HFFc6 (cell line): ENCODE measurements at places on chromosomes 3 and 15. TPM values are rescaled to one million over a fixed set of nuclear protein-coding genes. Genes with fewer than 3 reads are reported as not detected.

DNA sequence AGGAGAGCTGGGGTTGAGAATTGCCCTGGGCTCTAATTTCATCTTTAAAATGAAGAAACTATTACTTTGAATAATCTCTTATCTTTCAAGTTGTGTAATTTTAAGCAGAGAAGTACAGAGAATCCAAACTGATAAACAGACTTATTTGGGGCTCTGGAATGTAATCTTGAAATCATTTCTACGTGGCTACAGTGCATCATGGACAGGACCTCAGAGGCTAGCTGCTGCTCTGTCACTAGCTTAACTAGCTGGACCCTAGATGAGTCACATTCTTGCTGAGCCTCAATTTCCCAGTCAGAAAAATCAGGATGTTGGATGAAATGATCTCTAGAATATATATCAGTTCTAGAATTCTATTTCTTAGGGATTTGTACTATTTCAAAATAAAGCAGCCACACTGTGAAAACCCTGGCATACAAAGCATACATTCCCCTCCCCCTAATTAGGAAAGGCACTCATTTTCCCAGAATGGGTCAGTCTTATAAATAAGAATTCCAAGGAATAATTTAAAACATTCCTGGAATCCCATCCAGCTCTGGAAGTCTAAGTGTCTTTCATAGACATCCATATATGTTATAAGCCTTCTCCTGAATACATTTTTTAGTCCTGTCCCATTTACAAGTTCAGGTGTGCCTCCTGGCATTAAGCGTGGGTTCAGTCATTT lies 47.2 kb downstream of the RASGRP1 start:
- no peaks in the 10 kb centered on the region for H3K36me3 ChIP-seq
- no peak overlapping the region for H3K27ac ChIP-seq
- no peak overlapping the region for H3K4me3 ChIP-seq

DNA sequence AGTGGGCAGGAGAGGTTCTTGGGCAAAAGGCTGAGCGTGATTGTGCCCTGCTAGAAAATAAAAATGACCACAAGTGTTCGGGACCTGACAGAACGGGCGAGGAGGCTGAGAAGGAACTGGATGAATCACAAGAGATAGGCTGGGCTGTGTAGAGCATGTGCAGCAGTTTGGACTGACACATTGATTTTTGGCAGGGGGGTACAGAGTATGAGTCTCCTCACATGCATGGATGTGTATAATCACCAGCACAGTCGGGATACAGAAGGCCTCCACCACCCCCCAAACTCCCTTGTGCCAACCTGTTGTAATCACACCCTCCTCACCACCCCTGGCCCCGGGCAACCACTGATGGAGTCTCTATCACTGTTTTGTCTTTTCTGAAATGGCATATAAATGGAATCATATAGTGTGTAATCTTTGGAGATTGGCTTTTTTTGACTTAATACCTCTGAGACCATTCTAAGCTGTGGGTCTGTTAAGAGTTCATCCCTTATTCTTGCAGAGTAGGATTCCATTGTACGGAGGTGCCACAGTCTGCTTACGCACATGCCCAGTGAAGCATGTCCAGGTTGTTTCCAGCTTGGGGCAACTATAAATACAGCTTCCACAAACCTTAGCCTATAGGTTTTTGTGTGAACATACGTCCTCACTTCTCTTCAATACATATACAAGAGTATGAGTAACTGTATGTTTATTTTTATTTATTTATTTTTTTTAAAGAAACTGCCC lies 438.8 kb downstream of the FOXP1 start:
- peaks cover 2% of the 10 kb centered on the region; the same call in 1 of the 2 replicates for H3K27me3 ChIP-seq
- H3K4me3 ChIP-seq = no peak overlapping the region
- H3K4me1 ChIP-seq = peaks cover 14% of the 10 kb centered on the region
- H3K27ac ChIP-seq = no peak overlapping the region

DNA sequence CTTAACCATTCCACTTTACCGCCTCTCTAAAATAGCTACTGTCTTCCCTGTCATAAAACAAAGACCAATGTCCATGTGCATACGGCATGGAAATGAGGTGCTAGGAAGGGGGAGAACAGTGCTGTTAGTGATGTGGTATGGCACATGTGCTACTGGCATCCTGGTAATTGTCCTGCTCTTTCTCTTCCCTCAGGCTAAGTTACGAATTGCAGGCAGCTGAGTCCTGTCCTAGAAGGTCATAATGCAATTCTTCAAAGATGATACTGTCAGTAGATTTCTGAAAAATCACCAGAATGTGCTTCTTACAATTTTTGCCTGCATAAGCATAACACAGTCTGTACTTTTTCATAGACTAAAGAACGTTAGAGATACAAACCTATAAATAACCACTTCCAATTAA lies 216.8 kb downstream of the RSL24D1 start:
- H3K4me3 ChIP-seq = no peak overlapping the region
- DNase-seq = no peak
- H3K27me3 ChIP-seq = no peaks in the 10 kb centered on the region; the same call in 1 of the 2 replicates
- H3K27ac ChIP-seq = no peak overlapping the region

DNA sequence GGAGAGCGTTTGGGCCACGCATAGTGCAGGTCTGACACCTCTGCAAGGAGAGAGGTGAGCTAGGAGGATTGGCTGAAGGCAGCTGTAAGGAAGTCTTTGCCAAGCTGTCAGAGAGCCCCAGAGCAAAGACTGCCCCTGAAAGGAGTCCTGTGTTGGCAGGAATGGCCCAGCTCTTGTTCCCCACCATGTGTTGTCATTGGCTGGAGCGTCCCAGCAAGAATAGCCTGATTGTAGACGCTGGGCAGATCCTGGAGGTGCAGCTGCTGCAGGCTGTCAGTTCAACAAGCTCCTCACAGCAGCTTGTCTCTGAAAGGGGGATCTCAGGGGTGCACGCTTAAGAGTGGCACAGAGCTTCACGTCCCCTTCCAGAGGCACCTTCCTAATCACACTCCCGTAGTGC lies 237.6 kb downstream of the FEZF2 start:
- no peaks in the 10 kb centered on the region; the same call in 1 of the 2 replicates for H3K27me3 ChIP-seq
- no peak for DNase-seq
- peaks cover 10% of the 10 kb centered on the region for H3K4me1 ChIP-seq
- H3K27ac ChIP-seq = no peak overlapping the region
- no peak overlapping the region for H3K4me3 ChIP-seq

GRCh38 chr15:57309856-57310760 lies 66.2 kb upstream of the CGNL1 start:
- no peak overlapping the region for H3K4me3 ChIP-seq
- H3K36me3 ChIP-seq = no peaks in the 10 kb centered on the region
- no peak for DNase-seq
- H3K27ac ChIP-seq = no peak overlapping the region
- H3K27me3 ChIP-seq = peaks cover 2% of the 10 kb centered on the region

GRCh38 chr3:153182501-153183293 lies 20.7 kb downstream of the RAP2B start:
- peaks cover 4% of the 10 kb centered on the region; the same call in 1 of the 2 replicates for H3K27me3 ChIP-seq
- H3K36me3 ChIP-seq = no peaks in the 10 kb centered on the region
- H3K4me1 ChIP-seq = peaks cover 12% of the 10 kb centered on the region

DNA sequence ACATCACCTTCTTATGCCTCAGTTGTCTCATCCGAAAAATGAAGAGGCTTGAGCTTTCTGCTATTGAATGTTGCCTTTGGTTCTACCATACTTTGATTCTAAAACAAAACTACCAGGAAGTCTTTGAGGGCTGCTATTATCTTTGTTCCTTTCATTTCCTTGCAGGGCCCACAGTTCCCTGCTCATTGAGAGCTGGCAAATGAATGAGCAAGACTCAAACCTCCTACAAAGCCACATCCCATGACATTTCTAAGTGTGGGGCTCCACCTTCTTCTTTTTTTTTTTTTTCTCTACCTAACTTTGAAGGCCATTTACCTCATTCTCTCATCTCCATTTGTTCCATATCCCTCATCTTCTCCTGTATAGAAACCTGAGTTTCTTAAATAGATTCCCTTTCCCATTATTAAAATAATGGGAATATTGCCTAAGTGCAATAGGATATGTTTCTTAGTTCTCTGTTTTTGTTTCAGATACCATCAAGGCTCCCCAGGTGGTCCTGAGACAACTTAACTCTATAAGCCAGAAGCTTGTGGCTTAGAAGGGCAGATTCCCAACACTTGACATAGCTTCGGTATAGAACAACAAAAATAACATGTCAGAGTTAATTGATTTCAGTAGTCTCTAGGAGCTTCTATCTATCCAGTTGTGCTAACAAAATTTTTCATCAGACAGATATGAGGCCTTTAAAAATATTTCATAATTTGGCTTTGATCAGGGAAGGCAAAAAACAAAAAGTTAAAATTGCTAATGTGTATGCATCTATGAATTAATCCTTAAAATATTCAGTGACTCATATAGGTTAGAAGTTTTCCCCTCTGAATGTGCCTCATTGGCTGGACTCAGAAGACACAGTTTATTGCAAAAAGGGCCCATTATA lies 951.6 kb downstream of the TUSC7 start:
- H3K4me1 ChIP-seq = peaks cover 23% of the 10 kb centered on the region
- no peaks in the 10 kb centered on the region for H3K36me3 ChIP-seq
- peak; percentile 40 for DNase-seq
- peak overlapping the region; percentile 79; the same call in 1 of the 2 replicates for H3K27ac ChIP-seq

- H3K4me3 ChIP-seq = no peak overlapping the region
- H3K27me3 ChIP-seq = peaks cover 4% of the 10 kb centered on the region; the same call in 1 of the 2 replicates
- no peak overlapping the region; the same call in 1 of the 2 replicates for H3K27ac ChIP-seq
- H3K4me1 ChIP-seq = peaks cover 25% of the 10 kb centered on the region
Measured at GRCh38 chr15:89760303-89761008, 9.4 kb upstream of the MESP1 start.

- no peak overlapping the region for H3K4me3 ChIP-seq
- DNase-seq = no peak
- H3K4me1 ChIP-seq = peaks cover 23% of the 10 kb centered on the region
- H3K27ac ChIP-seq = no peak overlapping the region
- no peaks in the 10 kb centered on the region for H3K36me3 ChIP-seq
Measured at GRCh38 chr15:38190501-38190900, 62.1 kb upstream of the SPRED1 start.

GRCh38 chr3:102361101-102361500 lies 73.7 kb upstream of the ZPLD1 start:
- H3K4me1 ChIP-seq = no peaks in the 10 kb centered on the region
- H3K36me3 ChIP-seq = no peaks in the 10 kb centered on the region
- no peak overlapping the region for H3K4me3 ChIP-seq
- H3K27me3 ChIP-seq = no peaks in the 10 kb centered on the region; the same call in 1 of the 2 replicates

DNA sequence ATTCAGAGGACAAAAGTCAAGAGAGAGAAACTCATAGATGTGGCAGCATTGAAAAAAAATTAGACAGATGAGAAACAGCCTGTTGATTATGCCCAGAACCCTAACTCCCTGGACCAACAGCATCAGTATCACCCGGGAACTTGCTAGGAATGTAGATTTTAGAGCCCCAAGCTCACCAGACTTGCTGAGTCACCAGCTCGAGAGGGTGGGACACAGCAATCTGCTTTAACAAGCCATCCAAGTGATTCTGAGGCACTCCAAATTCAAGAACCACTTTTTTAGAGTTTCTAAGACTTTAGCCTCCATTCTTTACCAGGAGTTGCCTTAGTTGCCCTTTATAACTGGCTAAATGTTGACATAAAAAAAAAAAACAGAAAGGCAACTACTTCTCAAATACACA lies 70.9 kb downstream of the CGGBP1 start:
- no peak overlapping the region for H3K4me3 ChIP-seq
- no peak overlapping the region for H3K27ac ChIP-seq
- no peak for DNase-seq
- H3K27me3 ChIP-seq = peaks cover 2% of the 10 kb centered on the region
- H3K4me1 ChIP-seq = no peaks in the 10 kb centered on the region; the same call in 1 of the 2 replicates

GRCh38 chr3:15339786-15340215 lies 7.4 kb upstream of the SH3BP5 start:
- peak; percentile 63 for DNase-seq
- peaks cover 22% of the 10 kb centered on the region for H3K27me3 ChIP-seq
- H3K4me1 ChIP-seq = peaks cover 26% of the 10 kb centered on the region

- H3K36me3 ChIP-seq = no peaks in the 10 kb centered on the region
- no peak overlapping the region for H3K4me3 ChIP-seq
- no peak for DNase-seq
- no peaks in the 10 kb centered on the region for H3K4me1 ChIP-seq
Measured at GRCh38 chr3:44280631-44281030, 38.9 kb downstream of the TOPAZ1 start.

GRCh38 chr3:189232790-189233189 lies 61.0 kb downstream of the TPRG1 start:
- peaks cover 8% of the 10 kb centered on the region for H3K27me3 ChIP-seq
- no peaks in the 10 kb centered on the region for H3K4me1 ChIP-seq
- H3K27ac ChIP-seq = no peak overlapping the region

GRCh38 chr3:151093905-151094304 lies 8.4 kb downstream of the MED12L start:
- H3K27ac ChIP-seq = no peak overlapping the region
- no peaks in the 10 kb centered on the region; the same call in 1 of the 2 replicates for H3K4me1 ChIP-seq
- H3K4me3 ChIP-seq = no peak overlapping the region
- DNase-seq = no peak
- H3K36me3 ChIP-seq = no peaks in the 10 kb centered on the region

- peaks cover 37% of the 10 kb centered on the region for H3K4me1 ChIP-seq
- H3K27ac ChIP-seq = no peak overlapping the region
- DNase-seq = no peak
- H3K27me3 ChIP-seq = peaks cover 12% of the 10 kb centered on the region
Measured at GRCh38 chr15:66864871-66865281, 162.8 kb downstream of the SMAD6 start.

GRCh38 chr3:38958026-38958720 lies 93.6 kb downstream of the SCN11A start:
- H3K27me3 ChIP-seq = peaks cover 5% of the 10 kb centered on the region; the same call in 1 of the 2 replicates
- H3K4me1 ChIP-seq = no peaks in the 10 kb centered on the region
- DNase-seq = no peak
- H3K27ac ChIP-seq = no peak overlapping the region
- H3K4me3 ChIP-seq = no peak overlapping the region

- no peak for DNase-seq
- no peaks in the 10 kb centered on the region for H3K4me1 ChIP-seq
- no peak overlapping the region for H3K4me3 ChIP-seq
- peaks cover 8% of the 10 kb centered on the region; the same call in 1 of the 2 replicates for H3K36me3 ChIP-seq
Measured at GRCh38 chr15:41367418-41367817, 34.7 kb downstream of the NUSAP1 start.

DNA sequence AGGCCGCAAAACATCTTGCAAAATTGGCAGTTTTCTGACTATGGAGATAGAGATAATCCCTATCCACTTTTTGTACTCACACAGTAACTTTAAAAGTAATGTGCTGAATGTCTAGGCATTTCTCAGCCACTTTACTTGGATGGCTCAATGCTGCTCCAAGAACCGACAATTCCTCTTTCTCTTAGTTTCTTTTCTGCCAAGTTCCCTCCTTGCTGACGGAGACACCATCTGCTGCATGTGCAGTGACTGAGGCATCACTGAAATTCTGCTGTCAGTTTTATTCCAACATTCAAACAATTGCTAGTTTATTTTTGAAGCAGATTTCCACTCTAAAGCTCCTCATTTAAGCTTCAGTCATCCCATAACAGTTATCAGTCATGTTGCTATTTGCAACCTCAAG lies 116.0 kb upstream of the RBMS3 start:
- no peaks in the 10 kb centered on the region for H3K36me3 ChIP-seq
- no peak for DNase-seq
- H3K4me1 ChIP-seq = peaks cover 11% of the 10 kb centered on the region; the same call in 1 of the 2 replicates
- no peaks in the 10 kb centered on the region for H3K27me3 ChIP-seq
- H3K4me3 ChIP-seq = no peak overlapping the region
- no peak overlapping the region for H3K27ac ChIP-seq

The MESP2 gene
- total RNA-seq = 0.19 to 0.27 TPM in 2 of 3 replicates, not detected in the other

The UBAP1L gene
- total RNA-seq = 0.43 and 0.86 TPM in 2 replicates

The IL5RA gene
- total RNA-seq = not detected in 3 replicates

The MRAS gene
- total RNA-seq = 73.3 to 97.5 TPM (median 76.3 TPM) in 3 replicates

The UROC1 gene
- not detected in 3 replicates for total RNA-seq
